ENCODE measurements at places on chromosomes 5 and 9.
A peak's percentile ranks its signal among the peaks of the same experiment; 100 is the strongest.

GRCh38 chr9:75545287-75545686 lies 345.2 kb upstream of the PCSK5 start:
- no peaks in the 10 kb centered on the region for H3K36me3 ChIP-seq
- no peak for DNase-seq
- H3K4me3 ChIP-seq, result no peak overlapping the region
- no peak overlapping the region for H3K27ac ChIP-seq
- no peaks in the 10 kb centered on the region for H3K27me3 ChIP-seq

DNA sequence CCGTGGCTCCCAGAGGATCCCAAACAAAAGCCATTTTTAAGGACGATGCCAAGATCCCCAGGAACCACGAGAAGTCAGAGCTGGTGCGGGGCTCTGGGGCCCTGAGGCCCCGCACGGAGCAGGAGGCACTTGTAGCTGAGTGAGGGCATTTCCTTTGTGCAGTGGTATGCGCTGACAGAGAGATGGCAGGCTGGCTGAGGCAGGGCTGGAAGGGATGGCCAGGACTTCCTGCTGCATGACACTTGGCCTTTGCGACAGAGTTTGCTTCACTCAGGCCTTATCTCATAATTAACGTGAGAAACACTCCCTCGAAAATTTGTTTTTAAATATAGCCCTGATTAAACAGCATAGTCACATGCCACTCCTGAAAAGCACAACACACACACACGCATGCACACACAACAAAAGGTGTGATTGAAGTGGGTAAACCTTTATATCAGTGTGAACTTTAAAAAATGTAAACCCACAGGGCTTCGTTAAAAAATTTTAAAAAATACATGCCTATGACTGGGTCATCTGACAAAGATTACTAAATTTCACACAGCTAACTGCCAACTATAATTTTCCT lies 536.6 kb downstream of the PDE4D start:
- no peaks in the 10 kb centered on the region for H3K36me3 ChIP-seq
- no peak for DNase-seq
- no peak overlapping the region for H3K4me3 ChIP-seq
- no peaks in the 10 kb centered on the region for H3K27me3 ChIP-seq

DNA sequence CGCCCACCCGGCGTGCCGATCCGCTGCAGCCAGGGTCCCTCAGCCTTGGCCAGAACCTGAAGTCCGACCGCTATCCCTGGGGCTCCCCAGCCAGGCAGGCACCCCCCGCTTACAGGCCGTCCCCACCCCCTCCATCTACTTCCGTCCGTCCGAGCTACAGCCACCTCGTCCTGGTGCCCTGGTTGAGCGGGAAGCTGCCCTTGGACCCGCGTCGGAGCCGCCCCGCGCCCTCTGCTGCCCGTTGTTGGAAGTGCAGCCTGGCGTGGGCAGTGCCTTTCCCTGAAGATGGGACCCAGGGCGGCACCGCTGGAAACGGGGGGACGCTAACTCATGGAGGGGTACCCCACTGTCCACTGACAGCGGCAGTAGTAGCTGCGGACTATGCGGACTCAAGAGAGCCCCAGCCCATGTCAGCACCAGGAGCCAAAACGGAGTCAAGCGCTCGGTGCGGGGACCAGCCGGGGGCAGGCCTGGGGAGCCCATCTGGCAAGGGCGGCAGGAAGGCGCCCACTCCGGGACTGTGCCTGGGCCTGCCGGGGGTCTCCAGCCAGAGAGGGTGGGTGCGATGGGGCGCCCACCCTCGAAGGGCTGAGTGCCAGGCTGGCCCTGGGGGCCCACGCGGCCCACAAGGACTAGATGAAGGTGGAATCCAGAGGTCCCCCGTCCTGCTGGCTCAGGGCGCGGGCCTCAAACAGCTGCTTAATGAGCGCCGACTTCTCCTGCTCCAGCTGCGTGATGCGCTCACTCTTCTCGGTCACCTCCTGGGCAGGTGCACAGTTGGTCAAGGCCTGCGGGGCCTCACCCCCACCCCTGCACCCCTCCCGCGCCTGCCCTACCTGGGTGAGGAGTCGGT lies 6.1 kb downstream of the SAPCD2 start:
- H3K4me3 ChIP-seq, result no peak overlapping the region
- DNase-seq, result peak; percentile 41
- H3K36me3 ChIP-seq, result peaks cover 16% of the 10 kb centered on the region
- H3K27ac ChIP-seq, result no peak overlapping the region
- no peaks in the 10 kb centered on the region for H3K27me3 ChIP-seq

DNA sequence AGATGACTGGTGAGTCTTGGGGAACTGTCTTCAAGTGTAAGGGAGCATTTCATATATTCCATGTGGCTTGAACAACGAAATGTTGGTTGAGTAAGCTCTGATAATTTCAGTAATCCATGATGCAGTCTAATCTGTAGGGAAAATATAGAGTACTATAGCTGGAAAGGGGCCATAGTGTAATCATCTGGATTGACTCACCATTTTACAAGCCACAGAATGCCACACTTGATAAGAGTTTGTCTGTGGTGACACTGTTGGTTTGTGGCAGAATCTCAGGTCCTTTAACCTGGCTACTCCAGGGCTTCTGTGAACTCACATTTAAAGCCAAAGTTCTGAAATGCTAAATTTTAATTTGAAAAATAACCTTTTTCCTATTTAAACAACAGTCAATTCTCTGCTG lies 16.3 kb upstream of the MAML1 start:
- no peaks in the 10 kb centered on the region for H3K4me1 ChIP-seq
- H3K27ac ChIP-seq, result no peak overlapping the region
- peaks cover 72% of the 10 kb centered on the region for H3K36me3 ChIP-seq
- no peaks in the 10 kb centered on the region for H3K27me3 ChIP-seq
- H3K4me3 ChIP-seq, result no peak overlapping the region
- DNase-seq, result no peak

- no peaks in the 10 kb centered on the region for H3K27me3 ChIP-seq
- H3K36me3 ChIP-seq, result no peaks in the 10 kb centered on the region
- no peaks in the 10 kb centered on the region for H3K4me1 ChIP-seq
- no peak overlapping the region for H3K27ac ChIP-seq
- no peak for DNase-seq
- no peak overlapping the region for H3K4me3 ChIP-seq
Measured at GRCh38 chr5:126981701-126982100, 48.7 kb downstream of the MARCHF3 start.
